ENCODE measurements at places on chromosomes 12 and 14. TPM values are rescaled to one million over a fixed set of nuclear protein-coding genes. Genes with fewer than 3 reads are reported as not detected.

Gene MIP
- total RNA-seq = not detected

Gene CLEC2D
- 11.7 TPM for total RNA-seq

Gene TAS2R43
- 10.3 TPM for total RNA-seq

Gene APOF
- not detected for total RNA-seq

Gene NOXRED1
- 0.58 TPM for total RNA-seq

Gene SIX6
- total RNA-seq = not detected

Gene TAS2R20
- total RNA-seq = 9.4 TPM

Gene SLC17A8
- total RNA-seq = 0.23 TPM

Gene PZP
- 1.6 TPM for total RNA-seq

Gene PDE3A
- total RNA-seq = 46.7 TPM

Gene ZC2HC1C
- total RNA-seq = 4.5 TPM

Gene RNASE7
- 0.18 TPM for total RNA-seq

Gene MANSC4
- total RNA-seq = 0.29 TPM

Gene SRRM4
- 0.06 TPM for total RNA-seq

Gene REP15
- total RNA-seq = 1.6 TPM

Gene KITLG
- total RNA-seq = 30.9 TPM

Gene GARIN6
- total RNA-seq = not detected

Gene ALX1
- total RNA-seq = 40.2 TPM

All from metanephros (tissue), 2 donors.